Amniotic epithelial cell (primary cell): ENCODE measurements at places on chromosomes 1 and 21.

DNA sequence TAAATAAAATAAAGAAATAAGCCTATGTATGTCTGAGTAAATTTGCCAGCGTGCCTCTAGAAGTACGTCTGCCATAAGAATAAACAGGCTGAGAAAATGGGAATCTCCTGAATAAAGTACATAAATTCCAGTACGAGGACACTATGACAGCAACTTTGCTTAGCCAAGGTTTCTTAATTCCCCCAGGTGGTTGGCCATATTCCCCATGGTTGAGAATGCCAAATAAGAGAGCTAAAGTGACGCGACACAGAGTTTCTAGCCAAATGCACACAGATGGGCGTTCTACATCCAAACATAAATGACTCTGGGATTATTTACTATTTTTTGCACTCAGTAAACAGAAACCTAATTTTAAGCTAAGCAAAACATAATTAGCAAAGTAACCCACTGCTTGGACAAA lies 19.5 kb downstream of the KCNH1 start:
- DNase-seq, result no peak

DNA sequence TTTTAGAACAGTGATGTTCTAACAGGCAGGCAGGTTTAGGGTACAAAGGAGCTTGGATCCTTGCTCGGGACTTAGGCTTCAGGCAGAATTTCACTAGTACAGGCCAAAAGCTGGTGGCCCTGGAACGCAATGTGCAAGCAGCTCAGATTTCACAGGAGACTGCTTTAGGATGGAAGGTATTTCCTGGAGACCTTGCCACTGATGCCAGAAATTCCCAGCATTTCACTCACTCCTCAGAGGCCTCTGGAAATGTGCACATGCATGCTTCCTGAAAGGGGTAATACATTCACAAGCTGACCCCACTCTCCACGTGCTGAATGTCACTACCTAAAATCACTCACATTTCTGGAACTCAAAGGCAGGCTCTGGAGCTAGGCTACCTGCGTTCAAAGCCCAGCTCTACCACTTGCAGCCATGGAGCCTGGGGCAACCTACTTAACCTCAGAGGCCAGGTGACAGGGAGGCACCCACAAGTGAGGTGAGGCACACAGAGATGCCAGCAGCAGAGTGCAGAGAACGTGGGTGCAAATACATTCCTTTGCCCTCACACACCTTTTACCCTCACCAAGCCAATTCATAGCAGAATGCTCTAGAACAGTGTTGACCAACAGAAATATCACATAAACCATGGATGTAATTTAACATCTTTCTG lies 56.5 kb downstream of the CDC7 start:
- DNase-seq, result peak; percentile 51

DNA sequence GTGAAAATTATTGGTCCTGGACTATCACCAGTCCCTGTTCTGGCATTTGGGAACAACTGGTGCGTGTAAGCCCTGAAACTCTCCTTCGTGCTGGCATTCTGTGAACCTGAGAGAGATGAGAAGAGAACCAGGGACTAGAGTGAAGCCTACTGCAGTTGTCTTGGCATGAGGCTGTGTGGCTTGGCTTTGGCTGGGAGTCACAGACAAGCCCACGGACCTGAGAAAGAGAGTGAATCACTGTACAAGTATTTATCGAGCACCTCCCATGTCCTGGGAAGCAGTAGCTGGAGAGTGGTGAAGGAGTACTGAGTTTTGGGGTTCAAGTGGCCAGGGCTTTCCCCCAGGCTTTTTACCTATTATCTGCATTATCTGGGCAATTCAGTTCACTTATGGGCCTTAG lies 63.3 kb downstream of the FGGY start:
- peak; percentile 77 for DNase-seq

GRCh38 chr1:44236490-44237272 lies 23.4 kb downstream of the DMAP1 start:
- no peak for DNase-seq
